ENCODE measurements at places on chromosomes 7 and 10.
A peak's percentile ranks its signal among the peaks of the same experiment; 100 is the strongest.

GRCh38 chr10:49518982-49519578 lies 19.8 kb downstream of the ERCC6 start:
- no peak for DNase-seq

DNA sequence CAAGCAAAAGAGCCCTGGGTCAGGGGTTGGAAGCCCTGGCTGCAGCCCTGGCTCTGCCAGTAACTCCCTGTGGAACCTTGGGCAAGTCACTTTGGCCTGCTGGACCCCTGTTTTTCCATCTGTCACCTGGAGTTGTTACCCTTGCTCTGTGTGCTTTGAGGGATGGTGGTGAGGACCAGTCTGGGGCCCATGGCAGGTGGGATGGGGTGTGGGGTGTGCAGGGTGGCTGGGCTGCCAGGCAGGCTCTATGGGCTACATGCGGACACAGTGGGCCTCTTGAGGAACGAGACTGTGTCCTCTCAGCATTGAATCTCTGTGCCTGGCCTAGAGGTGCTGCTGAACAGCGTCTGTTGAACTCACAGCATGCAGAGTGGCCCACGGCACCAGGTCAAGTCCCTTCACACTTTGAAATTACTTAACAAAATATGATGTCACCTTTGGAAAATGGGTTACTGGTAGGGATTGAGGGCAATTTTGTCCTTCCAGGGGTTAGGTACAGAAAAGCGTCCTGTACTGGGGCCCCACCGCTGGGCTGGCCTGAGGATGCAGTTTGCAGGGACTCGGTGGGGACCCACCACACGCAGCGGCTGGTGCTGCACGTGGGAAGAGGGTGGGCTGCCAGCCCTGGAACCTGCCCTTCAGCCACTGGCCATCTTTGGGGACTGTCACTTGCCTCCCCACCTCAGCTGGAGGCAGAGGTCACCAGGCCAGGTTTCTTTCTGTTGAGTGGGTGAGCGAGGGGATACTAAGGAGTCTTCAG lies 45.3 kb downstream of the PRF1 start:
- no peak for DNase-seq

DNA sequence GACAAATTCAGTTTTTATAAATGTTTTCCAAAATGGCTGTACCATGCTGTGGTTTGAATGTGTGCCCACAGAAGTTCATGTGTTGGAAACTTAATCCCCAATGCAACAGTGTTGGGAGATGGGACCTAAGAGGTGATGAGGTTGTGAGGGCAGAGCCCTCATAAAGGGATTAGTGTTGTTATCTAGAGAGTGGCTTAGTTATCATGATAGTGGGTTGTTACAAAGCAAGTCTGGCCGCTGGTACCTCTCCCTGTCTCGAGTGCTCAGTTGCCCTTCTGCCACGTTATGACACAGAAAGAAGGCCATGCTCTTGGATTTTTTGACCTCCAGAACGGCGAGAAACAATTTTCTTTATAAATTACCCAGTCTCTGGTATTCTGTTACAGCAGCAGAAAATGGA lies 119.0 kb downstream of the BTAF1 start:
- no peak for DNase-seq

DNA sequence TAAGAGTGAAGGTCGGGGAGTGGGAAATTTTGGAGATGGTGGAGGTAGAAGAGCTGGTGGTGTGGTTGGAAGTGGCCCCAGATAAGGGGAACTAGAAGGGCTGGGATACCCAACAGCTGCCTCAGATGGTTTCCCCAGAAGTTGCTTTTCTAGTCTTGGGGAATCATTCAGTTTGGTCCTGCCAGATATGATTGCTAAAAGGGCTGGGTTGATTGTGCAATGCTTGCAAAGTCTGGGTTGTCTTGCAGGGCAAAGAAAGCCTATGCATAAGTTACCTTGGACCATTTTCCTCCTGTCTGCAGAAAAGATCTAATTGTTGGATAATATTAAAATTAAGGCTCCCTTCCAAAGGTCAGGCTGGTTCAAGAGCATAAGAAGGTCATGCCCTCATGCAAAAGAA lies 213.8 kb upstream of the ZNF804B start:
- no peak for DNase-seq

GRCh38 chr7:66905689-66906088 lies 15.3 kb upstream of the TMEM248 start:
- no peak for DNase-seq

DNA sequence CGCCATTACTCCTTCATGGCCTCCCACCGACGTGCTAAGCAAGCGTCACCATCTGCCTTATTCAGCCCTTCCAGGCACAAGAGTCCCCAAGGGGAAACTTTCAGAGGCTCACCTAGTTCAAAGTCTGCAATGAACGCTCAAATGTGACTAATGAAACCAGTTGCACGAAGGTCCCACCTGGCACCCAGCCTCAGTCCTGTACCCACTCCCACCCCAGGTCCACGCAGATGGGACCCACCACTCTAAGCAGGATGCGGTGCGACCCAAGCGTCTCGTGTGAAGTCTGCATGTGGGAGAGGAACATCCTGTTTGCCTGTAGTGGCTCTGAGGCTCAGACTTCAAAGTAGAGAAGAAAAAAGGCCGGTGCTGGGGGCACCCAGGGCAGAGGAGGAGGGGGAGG lies 40.3 kb downstream of the RGS10 start:
- DNase-seq: peak; percentile 61

GRCh38 chr10:132618158-132618919 lies 80.8 kb downstream of the INPP5A start:
- DNase-seq: no peak

DNA sequence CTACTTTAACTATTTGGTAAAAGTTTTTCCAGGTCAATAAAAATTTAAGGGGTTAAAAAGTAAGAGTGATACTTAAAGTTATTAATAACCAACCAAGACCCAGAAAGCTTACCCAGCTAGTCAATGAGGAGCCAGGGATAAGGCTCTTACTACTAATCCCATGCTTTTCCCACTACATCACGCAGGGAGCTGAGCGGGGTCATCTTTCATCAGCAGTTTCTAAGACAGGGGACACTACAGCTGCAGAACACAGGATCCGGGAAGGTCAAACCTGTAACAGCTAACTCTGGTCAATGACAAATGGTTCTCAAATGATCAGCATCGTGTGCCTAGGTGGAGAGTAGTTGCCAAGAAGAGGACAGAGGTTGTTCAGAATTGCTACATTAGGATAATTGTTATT lies 65.1 kb downstream of the RSU1 start:
- DNase-seq: no peak

DNA sequence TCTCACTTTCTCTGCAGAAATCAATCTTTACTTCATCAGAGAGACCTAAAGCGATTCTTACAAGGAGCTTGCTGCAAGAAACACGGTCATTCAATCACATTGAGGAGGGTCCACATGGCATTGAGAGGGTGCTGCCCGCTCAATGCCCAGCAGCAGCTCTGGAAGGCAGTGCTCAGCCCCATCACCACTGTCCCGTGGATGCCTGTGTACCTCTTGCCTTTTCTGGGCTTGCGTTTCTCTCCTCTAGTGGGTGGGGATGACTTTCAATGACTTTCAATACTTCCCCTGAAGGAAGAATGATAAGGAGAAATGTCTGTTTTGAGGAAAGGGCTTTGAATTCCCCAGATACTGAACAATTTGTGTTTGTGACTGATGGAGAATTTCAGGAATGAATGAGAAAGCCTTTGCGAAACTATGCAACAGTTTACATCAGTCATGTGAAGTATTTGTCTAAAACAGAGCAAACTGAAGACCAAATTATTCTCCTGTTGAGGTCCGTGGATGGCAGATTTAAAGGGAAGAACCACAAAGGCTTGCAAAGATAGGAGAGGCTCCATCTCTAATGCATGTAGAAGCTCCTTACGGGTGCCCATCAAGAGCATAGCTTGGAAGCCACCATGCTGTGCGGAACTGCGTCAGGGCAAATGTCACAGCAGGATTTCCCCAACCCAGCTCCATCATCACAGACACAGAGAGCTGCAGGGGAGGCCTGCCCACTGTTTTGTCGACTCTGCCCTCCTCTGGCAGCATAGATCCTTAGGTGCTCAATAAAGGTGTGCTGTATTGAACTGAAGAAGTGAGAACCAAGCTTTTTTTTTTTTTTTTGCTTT lies 6.6 kb upstream of the ZNF22 start:
- no peak for DNase-seq

GRCh38 chr7:151924508-151924907 lies 31.7 kb upstream of the GALNTL5 start:
- no peak for DNase-seq

DNA sequence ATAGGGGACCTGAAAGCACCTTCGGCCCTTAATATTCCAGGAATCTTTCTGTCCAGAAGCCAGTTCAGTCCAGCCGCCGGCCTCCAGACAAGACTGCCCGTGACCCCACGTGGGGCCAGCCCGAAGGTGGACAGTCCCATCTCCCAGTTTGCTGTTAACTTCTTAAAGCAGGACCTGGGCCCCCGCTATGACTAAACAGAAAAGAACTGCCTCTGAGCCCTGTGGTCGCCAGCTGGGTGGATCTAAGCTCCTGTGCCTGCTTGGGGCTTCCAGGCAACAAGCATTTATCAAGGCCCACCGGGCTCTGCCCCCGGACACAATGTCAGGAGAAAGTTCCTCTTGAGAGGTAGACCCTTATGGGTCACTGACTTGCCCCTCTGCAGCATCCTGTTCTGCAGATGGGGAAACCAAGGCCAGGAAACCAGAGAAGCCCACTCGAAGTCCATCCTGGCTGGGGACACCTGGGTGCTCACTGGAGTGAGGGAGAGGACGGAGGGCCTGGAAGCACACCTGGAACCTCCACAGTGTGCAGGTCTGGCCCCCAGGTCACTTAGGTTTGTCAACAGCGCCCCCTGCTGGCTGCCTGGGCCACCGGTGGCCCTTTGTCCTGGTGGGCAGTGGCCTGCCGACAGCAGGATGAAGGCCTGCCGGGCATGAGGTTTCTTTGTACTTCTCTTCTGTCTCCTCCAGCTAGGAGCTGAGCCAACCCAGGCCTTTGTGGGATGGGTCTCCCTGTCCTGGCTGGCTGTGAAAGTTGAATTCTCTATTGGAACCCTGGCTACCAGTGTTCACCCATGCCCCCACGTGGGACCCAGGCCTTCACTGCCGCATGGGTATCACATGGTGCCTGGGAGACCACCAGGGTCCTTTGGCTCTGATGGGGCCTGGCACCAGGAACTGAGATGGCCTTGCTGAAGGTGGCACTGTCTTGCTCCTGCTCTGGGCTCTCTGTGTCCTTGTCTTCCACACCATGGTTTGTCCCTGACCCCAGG lies 128.0 kb downstream of the ZMIZ1 start:
- DNase-seq: peak; percentile 62

DNA sequence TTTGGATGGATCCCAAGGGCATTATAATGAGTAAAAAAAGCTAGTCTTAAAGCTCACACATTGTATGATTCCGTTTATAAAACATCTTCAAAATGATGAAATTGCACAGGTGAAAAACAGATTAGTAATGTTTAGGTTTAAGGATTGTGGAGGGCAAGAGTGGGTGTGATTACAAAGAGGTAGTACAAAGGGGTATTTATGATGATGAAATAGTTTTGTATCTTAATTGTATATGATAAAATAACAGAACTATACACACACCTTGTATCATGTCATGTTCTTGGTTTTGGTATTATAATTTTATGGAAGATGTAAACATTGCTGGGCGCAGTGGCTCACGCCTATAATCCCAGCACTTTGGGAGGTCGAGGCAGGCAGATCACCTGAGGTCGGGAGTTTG lies 2.8 kb upstream of the SSC4D start:
- no peak for DNase-seq

GRCh38 chr7:77727527-77727926 lies 31.3 kb downstream of the RSBN1L start:
- DNase-seq: no peak

DNA sequence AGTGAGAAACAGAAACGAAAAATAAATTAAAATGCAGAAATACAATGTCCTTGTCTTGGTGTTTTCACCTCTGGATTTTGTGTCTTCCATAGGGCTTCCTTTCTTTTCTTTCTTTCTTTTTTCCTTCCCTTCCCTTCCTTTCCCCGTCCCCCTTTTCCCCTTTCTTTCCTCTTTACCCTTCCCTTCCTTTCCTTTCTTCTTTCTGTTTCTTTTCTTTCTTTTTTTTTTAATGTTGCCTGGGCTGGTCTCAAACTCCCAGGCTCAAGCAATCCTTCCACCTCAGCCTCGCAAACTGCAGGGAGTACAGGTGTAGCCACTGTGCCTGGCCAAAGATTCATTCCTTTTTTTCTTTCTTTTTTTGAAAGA lies 8.8 kb downstream of the ZNF853 start:
- DNase-seq: no peak

GRCh38 chr7:99559175-99559915 lies 903 bp downstream of the ZNF655 start:
- DNase-seq: no peak

DNA sequence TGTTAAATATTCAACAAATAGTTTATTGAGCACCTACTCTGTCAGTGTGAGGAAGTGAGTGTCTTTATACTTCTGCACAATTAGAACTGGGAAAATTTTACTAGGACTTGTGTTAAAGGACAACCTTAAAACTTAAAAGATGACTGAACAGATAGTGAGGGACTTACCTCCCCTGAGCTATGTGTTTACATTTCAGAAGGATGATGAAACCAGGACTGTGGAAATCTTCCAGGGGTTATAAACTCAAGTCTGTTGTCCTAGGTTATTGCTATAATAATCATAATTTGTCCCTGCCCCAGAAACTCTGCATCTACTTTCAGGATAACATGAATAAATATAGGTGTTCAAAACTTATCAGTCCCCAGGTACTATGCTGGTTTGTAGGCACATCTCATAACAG lies 261.0 kb upstream of the MKLN1 start:
- DNase-seq: no peak

- DNase-seq: no peak
These were observed 14.8 kb downstream of the NFE2L3 start for GRCh38 chr7:26166684-26167266.

GRCh38 chr7:142696456-142697179 lies 52.7 kb upstream of the PRSS1 start:
- DNase-seq: no peak

- DNase-seq: no peak
These were observed 64.3 kb downstream of the PDGFA start for GRCh38 chr7:455110-455928.

DNA sequence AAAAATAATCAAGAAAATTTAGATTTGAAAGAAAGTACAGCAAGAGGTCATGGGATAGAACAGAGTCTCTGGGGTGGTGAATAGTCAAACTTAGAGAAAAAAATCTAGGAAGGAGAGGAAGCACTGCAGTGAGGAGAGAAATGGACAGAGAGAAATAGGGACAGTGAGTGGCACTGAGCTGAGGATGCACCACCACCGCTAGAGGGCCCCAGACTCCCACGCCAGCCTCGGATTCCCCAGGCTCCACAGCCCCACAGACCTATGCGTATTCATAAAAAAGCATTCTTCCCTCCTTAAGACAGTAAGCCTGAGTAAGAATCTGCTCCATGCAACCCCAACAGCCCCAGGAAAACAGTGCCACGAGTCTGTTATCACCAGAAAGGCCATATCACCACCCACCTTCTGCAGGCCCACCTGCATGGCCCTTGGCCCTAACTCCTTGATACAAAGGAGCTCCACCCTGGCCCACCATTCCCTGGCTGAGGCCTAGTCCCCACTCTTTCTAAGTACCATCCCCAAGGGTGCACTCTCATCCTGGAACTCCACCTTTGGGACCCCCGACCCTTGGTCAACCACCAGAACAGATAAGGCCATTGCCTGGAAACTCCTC lies 91.0 kb downstream of the ALOX5 start:
- peak; percentile 60 for DNase-seq
